Stimulated activated CD4-positive, alpha-beta T cell treated with anti-CD3 and anti-CD28 coated beads, Interleukin-2, amount 100 ng/mL, for 48 hours (primary cell): ENCODE measurements at places on chromosomes 12 and 14.
A peak's percentile ranks its signal among the peaks of the same experiment; 100 is the strongest.

DNA sequence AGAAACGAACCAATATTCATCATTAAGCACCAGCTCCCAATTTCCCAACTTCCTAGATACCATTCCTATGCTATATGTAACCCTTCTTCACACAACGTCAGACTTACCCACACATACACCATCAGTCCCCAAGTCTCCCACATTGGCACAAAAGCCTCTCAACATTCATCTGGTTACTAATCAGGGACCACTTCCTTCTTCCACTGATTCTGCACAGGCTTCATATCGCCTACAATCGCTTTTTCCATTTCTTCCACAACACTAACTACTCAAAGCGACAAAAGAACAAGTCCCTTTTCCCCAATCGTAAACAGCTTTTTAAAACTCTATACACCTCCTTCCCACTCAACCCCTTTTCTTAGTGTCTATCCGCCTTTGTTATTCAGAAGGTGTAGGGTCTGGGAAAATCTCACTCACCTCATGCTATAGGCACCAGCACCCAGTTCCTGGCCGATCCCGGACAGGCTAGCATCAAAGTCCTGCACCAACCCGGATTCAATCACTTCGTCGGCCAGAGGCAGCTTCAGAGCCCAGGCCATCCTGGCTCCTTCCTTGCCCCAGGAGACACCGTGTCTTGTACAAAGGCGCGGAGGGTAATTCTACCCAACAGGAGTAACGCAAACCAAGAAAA is 936 bp downstream of the TFCP2 start:
- DNase-seq, result peak; percentile 15

DNA sequence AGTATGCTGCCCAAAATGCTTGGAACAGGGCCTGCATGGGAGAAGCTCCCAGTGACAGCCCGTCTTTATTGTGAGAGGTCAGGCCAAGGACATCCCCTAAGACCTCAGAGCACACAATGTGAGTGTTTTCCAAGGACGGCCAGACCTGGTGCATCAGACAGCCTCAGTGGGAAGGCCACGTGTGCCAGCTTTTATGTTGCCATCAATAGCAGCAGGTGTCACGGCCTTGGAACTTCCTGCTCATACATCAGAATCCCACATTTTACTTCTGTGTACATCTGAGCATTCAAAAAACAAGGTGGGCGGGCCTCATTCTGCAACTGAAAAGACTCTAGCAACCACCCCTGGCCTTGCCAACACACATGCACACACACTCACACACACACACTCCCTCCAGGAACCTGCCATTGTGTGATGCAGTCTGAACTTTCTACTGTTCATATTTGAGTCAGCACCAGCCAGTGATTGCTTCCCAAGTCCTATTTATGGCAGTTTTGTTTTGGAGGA is 753.1 kb upstream of the TBX3 start:
- no peak for DNase-seq

GRCh38 chr14:89588840-89589296 is 171.8 kb upstream of the FOXN3 start:
- no peak for DNase-seq

DNA sequence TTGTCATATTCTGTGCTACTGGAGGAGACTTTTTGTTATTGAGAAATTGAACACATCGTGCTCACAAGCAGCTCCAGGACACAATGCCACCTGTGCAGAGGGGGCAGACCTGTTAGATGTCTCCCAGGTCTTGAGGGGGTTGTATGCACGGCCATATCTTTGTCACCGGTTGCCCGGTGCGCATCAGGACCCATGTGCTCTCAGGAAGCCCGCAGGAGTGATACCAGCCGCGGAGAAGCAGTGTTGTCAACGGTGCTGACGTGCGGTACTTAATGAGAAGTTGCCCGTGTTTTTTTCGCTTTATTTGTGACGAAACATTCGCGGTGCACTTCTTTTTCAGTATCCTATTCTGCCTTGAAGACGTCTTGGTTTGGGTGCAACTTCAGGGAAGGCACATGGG is 128.2 kb upstream of the RTL1 start:
- DNase-seq, result no peak

DNA sequence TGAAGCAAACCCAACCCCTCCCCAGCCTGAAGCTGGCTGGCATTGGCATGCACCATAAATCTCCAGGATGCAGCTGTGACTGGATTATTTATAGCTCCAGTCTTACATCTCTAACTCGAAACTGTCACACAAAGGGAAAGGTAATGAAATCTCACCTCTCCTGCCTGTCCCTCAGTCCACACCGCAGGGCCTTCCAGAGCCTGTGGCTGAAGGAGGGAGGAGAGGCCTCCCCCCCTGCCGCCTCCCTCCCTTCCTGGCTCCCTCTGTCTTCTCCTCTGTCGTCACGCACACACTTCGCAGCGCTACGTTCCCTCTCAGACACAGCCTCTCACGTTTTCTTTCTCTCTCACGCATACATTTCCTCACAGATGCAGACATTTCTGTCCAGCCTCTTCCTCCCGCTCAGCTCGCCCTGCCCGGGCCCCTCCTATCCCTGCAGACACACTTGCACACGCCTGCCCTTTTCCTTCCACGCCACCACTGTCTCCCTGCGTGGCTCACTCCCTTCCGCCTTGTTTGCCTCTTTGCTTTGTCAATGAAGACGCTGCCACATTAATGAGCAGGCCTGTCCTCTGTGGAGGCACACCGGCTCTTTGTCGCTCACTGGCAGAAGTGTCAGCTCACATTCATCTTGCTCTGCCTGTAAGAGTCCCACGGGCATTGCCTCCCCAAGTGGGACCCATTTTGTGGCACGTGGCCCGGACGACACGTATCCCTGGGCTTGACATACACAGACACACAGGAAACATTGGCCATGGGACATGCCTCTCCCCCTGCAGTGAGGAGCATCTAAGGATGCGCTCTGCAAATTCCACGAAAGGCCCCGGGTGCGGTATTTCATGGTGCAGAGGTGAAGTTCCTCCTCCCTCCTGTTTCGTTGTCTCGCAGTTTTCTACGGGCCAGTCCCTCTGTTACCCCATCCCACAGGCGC is 27.9 kb downstream of the IRF2BPL start:
- no peak for DNase-seq

DNA sequence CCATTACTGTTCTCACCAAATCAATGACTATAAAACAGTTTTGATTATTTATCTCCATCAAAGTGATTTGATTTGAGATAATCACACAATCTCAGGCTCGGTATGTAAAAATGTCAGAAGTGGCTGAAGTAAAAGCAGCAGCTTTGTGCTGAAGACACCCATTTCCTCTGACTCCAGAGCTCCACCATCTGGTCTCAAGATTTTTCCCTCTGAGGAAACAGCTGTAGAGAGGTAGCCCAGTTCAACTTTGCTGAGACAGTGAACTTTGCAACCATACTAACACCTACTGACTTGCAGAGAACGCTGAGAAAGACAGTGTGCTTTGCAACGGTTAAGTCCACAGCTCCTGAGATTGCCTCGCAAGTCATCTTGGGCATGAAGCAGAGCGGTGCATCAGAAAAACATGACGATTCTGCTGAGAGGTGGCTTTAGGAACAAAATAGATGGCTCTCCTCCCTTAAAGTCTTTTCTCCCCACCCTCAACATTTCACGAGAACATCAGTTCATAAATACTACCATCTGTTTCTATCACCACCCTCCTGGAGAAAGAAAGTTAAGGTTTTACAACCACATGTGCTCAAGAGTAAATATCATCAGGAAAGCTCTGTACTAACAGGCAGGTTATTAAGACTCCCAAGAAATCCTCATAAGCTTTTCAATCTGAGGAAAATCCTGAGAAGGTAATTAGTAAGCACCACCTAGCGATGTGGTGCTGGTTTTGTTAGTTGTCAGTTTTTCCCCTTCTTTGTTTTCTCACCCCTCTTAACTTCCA is 34.8 kb downstream of the HIGD1C start:
- no peak for DNase-seq

DNA sequence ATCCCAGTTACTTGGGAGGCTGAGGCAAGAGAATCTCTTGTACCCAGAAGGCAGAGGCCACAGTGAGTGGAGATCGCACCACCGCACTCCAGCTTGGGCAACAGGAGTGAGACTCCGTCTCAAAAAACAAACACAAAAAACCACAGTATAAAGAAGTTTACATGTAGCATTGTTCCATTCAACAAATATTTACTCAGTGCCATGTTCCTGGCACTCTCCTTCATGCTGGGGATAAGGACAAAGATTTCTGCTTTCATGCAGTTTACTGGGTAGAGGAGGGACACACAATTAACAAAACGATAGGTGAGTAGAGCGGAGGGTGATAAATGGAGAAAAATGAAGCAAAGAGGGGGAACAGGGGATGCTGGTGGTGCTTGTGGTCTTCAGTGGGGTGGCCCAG is 68.2 kb upstream of the OVCH1 start:
- no peak for DNase-seq
